NCI-H446 treated with DMSO at 0.1 percent for 48 hours (cell line): ENCODE measurements at places on chromosomes 12 and 14.

DNA sequence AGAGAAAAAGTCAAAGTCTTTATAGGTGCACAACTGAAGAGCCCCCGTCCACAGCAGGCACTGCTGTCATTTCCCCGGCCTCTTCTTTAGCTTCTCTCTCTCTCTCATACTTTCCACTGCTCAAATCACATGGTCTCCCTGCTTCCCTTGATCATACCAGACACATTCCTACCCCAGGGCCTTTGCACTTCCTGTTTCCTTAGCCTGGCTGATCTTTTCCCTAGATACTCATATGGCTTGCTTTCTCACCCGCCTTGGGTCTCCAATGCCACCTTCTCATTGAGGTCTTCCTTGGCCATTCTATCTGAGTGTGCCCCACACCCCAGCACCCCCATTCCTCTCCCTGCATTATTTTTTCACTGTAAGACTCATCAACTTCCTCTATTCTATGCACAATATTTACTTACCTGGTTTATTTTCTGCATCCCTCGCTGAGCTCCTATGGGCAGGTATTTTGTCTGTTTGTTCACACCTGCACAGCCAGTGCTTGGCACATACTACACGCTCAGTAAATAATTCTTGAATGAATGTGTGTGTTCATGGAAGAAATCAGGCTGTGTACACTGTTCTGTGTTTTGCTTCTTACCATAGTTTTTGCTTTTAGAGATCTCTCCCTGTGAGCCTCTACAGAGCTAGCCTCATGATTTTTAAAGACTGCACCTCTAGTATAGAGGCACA, 31.9 kb downstream of the SERPINA1 start:
- no peak for DNase-seq

- peak; percentile 77 for DNase-seq
Observed at GRCh38 chr12:22856178-22856577, 231.2 kb downstream of the ETNK1 start.

GRCh38 chr14:72634691-72635616, 258.9 kb downstream of the DPF3 start:
- DNase-seq, result no peak

DNA sequence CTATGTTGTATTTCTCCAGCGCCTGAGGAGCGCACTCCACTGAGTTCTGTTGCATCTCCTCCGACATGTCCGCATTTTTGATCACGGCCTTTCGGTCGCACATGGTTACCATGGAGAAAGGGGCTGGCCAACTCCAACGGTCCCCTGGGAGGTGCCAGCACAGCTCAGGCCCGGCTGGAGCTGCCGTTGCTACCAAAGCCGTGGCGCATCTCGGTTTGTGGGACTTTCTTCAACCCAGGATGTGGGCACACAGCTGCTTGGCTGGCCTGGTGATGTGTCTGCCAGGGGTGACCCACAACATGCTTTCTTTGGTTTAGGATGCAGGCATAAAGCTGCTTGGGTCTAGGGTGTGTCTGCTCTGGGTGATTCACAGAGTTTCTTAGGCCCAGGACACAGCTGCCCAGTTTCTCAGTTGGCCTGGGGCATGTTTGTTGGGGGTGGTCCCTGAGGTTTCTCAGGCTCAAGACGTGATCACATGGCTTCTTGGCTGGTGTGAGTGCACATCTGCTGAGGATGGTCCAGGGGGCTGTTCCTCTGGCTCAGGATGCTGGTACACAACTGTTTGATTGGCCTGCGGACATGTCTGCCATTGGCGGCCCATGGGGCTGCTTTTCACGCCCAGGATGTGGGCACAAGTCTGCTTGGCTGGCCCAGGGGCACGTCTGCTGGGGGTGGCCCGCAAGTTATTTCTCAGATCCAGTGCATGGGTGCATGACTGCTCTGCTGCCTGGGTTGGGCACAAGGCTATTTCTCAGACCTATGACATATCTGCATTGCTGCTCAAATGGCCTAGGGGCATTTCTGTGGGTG, 25.9 kb upstream of the GTF2A1 start:
- no peak for DNase-seq

- DNase-seq, result no peak
Observed at GRCh38 chr14:84465880-84466279, 1064.1 kb upstream of the FLRT2 start.

- DNase-seq, result no peak
Observed at GRCh38 chr12:60842181-60842580, 1246.4 kb downstream of the SLC16A7 start.

GRCh38 chr14:32313844-32314376, 15.2 kb upstream of the AKAP6 start:
- no peak for DNase-seq

DNA sequence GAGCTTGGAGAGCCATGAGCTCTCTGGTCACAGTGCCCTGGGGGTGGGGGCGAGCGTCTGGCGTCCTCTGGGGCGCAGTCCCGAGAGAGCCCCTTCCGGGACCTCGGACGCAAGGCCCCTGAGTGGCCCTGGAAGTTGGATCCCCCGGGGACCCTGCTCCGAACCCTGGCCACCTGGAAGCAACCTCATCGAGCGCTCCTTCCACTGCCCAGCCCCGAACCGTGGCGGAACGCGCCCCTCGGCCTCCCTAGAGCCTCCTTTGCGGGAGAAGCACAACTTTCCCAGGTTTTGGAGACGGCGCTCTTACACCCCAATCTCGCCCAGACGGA, 1.2 kb downstream of the NOS1 start:
- DNase-seq, result no peak

GRCh38 chr12:62247281-62248045, 12.7 kb upstream of the USP15 start:
- no peak for DNase-seq

GRCh38 chr12:34233618-34234017, 211.3 kb downstream of the ALG10 start:
- DNase-seq, result no peak

DNA sequence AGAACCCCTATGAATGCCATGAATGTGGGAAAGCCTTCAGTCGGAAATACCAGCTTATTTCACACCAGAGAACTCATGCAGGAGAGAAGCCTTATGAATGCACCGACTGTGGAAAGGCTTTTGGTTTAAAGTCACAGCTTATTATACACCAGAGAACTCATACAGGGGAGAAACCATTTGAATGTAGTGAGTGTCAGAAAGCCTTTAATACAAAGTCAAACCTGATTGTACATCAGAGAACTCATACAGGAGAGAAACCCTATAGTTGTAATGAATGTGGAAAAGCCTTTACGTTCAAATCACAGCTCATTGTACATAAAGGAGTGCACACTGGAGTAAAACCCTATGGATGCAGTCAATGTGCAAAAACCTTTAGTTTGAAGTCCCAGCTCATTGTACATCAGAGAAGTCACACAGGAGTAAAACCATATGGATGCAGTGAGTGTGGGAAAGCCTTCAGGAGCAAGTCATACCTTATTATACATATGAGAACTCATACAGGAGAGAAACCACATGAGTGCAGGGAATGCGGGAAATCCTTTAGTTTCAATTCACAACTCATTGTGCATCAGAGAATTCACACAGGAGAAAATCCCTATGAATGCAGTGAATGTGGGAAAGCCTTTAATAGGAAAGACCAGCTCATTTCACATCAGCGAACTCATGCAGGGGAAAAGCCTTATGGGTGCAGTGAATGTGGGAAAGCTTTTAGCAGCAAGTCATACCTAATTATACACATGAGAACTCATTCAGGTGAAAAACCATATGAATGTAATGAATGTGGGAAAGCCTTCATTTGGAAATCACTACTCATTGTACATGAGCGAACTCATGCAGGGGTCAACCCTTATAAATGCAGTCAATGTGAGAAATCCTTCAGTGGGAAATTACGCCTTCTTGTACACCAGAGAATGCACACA, 22.3 kb downstream of the ZNF268 start:
- DNase-seq, result no peak

DNA sequence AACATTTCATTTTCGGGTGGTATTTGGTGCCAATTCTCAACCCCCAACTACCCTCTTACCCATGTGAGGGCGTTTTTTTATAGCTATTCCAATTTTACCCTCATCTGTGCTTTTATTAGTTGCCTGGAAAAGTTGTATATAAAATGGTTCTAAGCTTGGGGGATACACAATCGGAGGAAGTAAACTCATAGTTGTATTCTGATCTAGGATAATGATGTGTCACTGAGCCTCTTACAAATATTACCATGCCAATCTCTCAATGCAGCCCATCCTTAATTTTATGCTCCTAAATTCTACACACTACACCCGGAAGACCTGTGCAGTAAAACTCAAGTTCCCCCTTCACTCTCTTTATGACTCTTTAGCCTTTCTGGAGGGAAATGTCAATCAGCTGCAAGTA, 1206.5 kb upstream of the FLRT2 start:
- no peak for DNase-seq

GRCh38 chr14:81427348-81428058, 27.4 kb upstream of the STON2 start:
- no peak for DNase-seq

- DNase-seq, result no peak
Observed at GRCh38 chr14:100424504-100425428, 101.6 kb downstream of the SLC25A47 start.

GRCh38 chr12:130162745-130163460, 639 bp downstream of the FZD10 start:
- no peak for DNase-seq

DNA sequence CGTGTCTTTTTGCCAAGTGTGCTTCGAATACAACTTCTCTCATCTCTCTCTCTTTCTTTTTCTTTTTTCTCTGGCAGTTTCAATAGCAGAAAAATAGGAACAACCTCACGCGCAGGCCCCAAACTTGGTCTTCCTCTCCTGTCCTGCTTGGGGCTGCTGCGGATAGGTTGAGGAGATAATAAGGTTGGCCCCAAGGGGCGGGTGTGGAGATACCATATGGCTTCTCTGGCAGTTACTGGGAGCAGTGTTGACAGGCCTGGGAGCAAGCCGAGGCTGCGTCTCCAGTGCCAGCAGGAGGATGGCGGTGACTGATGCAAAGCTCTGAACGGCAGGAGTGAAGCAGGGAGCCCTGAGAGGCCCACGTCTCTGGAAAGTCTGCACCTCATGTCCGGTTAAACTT, 89.5 kb upstream of the MANSC4 start:
- peak; percentile 92 for DNase-seq

- no peak for DNase-seq
Observed at GRCh38 chr14:99548871-99549515, 55.0 kb downstream of the CCDC85C start.

DNA sequence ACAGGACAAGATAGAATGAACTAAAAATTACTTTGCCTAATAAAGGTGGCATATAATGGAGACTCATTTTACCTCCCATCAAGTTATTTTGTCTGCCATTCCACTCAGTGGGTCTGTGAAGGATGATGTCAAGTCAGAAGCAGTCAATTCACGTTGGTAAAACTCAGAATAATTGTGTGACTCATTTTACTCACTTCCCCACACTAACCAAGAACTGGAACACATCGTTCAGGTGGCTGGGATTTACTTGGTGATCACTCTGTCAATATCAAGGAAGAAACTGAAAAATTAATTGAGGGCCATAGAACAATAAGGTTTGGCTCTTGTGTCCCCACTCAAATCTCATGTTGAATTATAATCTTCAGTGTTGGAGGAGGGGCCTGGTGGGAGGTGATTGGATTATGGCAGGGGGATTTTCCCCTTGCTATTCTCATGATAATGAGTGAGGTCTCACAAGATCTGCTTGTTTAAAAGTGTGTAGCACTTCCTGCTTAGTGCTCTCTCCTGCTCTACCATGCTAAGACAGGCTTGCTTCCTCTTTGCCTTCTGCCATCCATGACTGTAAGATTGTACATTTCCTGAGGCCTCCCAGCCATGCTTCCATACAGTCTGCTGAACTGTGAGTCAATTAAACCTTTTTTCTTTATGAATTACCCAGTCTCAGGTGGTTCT, 35.7 kb upstream of the GTF2A1 start:
- no peak for DNase-seq

- no peak for DNase-seq
Observed at GRCh38 chr14:76887191-76887590, 61.0 kb downstream of the LRRC74A start.

DNA sequence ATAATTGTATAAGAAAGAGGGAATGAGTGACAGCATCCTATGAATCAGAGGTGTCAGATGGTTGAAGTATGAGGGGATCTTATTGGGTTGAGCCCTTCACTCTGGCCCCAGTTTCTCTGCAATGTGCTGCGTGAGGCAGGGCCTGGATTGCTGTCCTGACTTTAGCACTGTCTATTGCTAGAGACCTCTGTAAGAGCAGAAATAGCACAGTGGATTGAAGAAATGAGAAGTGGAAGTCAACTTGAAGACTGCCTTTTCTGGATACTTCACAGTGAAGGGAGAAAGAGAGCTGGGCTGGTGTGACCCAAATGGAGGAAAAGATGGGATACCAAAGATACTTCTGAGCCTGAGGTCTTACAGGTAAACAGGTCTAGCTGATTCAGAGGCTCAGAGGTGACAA, 5.8 kb downstream of the ASCL4 start:
- no peak for DNase-seq

DNA sequence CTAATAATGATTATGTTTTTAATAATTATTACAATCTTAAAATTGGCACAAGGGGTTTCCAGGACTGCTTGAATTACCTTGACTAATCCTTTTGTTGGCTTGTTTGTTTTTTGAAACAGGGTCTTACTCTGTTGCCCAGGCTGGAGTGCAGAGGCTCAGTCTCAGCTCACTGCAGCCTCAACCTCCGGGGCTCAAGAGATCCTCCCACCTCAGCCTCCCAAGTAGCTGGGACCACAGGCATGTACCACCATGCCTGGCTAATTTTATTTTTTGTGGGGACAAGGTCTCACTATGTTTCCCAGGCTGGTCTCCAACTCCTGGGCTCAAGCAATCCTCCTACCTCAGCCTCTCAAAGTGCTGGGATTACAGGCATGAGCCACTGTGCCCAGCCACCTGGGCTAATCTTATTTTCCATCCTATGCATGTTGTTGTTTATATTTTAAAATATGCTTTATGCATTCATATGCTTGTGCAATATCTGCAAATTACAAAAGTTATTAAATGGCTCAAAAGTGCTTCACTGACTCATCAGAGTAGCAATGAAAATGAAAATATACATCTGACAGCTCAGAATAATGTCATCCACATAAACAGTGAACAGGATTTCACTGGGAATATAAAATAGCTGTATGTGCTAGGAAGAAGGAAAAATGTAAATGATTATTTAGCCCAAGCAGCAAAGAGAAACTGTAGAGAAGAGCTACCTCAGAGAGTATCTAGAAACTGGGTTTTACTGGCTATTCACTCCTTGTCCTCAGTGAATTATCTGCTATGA, 24.8 kb upstream of the PLEKHG6 start:
- no peak for DNase-seq

DNA sequence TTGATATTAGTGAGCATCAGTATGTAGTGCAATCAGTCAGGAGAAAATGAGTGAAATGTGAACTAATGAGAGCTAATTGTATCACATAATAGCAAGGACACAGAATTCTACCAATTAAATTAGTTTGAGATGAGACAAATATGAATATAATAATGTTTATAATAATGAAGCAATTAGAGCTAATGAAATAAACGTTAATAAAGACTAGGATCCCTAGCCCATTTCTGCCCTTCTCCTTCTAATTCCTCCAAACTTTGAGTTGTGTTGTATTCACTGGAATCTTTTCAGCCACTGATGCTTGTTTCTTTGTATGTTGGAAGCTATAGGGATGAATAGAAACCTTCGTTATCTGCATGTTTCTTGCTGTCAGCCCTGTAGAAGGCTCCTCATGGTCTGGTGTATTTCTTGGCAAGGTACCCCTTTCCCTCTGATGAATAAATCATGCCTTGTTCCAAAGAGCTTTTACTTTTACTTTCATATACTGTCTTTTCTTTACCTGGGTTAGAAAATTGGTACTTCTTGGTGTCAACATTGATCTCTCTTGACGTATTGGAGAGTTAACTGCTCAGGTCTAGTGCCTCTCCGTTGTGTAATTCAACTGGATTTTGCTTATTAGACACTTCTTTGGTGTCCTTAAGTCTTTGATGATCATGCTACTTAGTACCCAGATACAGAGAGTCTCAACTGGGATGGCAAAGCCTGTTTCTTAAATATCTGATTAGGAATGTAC, 154.8 kb downstream of the PTCSC3 start:
- no peak for DNase-seq
